ENCODE measurements at places on chromosomes 7 and 10.

GRCh38 chr7:2086229-2086628 is 146.5 kb downstream of the MAD1L1 start:
- no peak for DNase-seq

DNA sequence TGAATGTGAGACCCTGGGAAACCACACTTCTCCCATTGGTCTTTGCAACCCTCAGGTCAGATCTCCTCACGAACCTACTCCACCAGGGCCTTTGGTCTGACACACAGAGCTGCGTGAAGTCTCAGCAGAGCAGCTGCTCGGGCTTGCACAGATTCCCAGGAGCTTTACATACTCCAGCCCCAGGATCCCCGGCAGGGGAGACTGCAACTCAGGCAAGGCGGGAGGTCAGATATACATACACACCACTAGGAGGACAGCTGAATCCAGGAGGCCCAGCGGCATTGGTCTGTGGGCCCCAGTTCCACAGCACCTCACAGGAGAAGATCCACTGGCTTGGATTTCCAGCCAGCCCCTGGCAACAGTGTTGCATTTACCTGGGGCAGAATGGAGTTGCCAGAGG is 239.2 kb downstream of the GPAM start:
- DNase-seq: no peak

DNA sequence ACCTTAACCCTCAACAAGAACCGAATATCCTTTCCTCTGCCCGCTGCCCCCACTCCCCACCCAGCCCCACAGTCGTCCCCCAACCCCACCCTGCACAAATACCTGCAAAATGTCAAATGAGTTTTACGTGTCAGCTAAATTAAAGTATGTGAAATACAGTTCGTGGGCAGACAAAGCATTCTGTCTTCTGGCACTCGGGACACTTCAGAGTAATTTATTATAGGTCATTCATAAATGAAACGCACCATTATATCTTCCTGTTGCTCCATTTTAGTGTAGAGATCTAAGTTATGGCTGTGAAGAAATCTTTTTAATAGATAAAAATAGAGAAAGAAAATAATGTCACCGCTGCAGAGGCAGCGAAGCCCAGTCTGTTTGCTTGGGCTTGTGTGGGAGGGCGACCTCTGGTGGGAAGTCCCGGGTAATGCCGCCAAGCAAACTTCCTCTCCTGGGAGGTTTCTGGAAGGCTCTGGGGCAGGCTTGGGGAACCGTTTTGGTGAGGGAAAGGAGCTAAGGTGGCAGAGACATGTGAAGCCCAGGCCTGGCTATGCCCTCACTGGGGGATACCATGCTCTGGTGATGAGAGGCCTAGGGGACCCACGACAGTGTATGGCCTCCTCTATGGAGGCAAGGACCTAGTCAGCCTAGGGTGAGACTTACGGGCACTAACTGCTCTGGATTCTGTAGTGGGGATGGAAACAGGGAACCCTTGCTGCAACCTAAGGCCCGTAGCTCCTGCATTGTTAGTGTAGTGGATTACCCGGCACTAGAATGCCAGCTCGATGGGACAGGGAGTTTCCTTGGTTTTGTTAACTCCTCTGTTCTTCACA is 604.9 kb downstream of the LRMDA start:
- DNase-seq: no peak

DNA sequence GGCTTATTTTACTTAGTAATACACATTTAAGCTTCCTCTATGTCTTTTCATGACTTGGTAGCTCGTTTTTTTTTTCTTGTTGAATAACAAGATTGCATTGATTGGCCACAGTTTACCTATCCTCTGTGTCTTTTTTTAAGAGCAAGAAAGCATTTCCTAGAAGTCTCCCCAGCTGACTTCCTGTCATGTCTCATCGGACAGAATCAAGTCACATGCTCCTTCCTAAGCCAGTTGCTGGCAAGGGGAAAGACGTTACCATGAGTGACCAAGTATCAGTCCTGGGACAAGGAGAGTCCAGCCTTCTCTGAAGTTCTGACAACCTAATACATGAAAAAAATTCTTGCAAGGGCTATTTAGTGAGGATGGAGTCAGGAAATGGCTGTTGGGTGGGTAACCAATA is 24.9 kb upstream of the SFRP5 start:
- no peak for DNase-seq

- no peak for DNase-seq
Measured at GRCh38 chr10:95026461-95026860, 42.8 kb downstream of the CYP2C8 start.

DNA sequence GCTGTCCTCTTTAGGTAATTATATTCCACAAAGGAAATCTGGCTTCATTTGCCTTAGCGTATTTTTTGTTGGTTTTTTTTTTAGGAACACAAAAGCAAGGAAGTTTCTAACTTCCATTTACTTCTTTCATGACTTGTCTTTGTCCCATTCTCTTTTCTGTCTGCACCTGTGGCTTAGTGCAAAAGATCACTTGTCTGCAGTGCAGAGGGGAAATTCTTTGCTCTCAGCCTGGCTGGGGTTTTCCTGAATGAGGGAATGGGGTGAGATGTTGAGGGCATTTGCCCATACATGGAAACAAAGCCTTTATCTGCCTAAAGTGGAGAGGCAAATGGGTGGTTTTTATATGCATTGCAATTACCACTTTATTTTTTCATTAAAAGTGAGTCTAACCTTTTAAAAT is 361.1 kb upstream of the IGFBP3 start:
- DNase-seq: no peak

- no peak for DNase-seq
Measured at GRCh38 chr7:24769014-24769830, 12.0 kb upstream of the GSDME start.

DNA sequence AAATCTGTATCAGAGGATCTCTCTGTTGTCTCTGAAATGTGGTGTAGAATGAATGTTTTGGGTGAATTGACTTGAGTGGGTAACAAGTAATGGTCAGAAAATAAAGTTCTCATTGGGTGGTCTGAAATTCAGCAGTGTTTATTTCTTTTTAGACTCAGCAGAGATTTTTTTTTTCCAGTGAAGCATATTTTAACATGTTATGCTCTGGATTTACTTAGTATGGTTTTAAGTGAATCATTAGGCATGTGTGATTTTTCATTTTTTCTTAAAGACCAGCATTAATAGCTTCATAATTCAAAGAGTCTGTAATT is 63.5 kb downstream of the REEP3 start:
- DNase-seq: no peak

DNA sequence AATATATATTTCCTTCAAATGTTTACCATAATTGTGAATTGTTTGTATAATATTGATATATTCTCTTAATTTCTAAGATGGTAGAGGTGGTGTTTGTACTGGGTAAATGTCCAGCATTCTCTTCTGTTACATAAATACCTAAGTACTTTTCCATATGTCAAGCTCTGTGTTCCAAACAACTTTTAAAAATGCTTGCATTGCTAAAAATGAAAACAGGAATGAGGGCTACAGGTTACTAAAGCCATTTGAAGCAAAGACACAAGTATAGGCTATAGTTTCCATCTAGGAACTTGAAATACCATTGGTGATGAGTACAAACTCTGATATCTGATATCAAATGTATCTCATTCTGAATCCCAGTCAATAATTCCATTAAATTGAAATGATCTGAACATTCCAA is 233.6 kb upstream of the SORCS1 start:
- no peak for DNase-seq

DNA sequence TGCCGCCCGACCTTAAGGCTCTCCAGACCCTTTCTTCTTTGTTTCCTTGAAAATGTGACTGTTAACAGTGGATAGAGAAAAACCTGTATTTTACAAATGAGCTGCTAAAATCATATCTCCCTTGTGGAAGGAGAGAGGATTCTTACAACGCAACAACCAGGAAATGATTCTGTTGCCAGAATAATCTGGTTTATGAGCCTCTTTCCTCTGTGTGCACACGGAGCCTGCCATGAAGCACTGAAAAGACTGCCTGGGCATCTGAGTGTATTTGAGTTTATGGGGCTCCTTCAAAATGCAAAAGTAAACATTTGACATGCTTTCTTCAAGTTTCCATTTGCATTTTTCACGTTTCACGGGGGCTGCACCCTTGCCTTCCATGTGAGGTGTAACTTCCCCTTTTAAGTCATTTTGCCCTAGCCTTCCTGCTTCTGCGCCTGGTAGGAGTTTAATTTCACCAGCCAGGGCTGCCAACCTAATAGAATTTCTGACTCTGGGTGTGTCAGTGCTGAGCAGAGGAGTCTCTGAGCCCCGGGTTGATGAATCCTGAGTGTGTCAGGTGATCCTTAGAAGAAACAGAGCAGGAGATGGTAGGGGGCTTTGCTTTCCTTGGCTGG is 101.2 kb downstream of the GRB10 start:
- DNase-seq: no peak

GRCh38 chr7:54543051-54543488 is 895 bp downstream of the VSTM2A start:
- DNase-seq: no peak

GRCh38 chr7:28554802-28555471 is 142.6 kb downstream of the CREB5 start:
- DNase-seq: no peak

GRCh38 chr7:64871761-64872160 is 31.3 kb upstream of the ZNF273 start:
- no peak for DNase-seq

DNA sequence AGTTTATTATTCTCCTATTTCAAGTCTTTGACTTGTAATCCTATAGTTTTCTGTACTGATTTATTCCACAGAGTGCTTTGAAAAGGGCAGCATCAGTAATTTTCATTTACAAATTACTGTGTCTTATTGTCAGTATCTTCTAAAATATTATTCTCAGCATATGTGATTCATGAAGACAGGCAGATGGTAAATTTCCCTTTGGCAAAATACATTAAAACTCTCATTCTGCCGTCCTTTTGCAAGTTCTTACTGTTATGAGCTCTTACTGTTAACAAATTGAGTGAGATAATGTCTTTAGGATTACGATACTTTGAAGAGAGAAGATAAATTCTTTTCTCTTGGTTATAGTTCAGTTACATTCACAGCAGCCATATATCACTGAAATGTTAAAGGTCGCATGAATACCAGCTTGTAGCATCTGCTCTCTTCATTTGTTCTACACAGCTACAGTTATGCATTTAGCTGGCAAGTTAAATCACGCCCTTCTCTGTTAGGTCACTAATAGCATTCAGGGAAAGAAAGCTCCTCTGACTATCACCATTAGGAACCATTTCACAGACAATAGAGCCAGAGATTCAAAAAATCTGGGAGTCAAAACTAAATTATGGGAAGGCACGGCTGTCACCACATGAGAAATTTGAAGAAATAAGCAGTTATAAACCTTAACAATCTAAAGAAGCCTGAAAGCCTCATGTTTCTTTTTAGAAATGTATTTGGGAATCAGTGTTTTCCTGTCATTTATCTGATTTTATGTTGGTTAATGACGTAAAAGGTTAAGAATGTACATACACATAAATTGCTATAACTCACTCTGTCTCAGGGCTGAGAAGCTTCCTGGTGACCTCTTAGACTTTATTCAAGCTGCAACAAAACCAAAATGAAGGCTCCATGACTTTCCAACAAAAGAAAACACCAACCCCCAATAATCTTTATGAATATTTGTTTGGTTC is 109.6 kb upstream of the SP4 start:
- DNase-seq: no peak

GRCh38 chr7:132636581-132636980 is 60.3 kb upstream of the PLXNA4 start:
- DNase-seq: no peak

GRCh38 chr7:122846591-122846990 is 39.7 kb downstream of the CADPS2 start:
- no peak for DNase-seq

DNA sequence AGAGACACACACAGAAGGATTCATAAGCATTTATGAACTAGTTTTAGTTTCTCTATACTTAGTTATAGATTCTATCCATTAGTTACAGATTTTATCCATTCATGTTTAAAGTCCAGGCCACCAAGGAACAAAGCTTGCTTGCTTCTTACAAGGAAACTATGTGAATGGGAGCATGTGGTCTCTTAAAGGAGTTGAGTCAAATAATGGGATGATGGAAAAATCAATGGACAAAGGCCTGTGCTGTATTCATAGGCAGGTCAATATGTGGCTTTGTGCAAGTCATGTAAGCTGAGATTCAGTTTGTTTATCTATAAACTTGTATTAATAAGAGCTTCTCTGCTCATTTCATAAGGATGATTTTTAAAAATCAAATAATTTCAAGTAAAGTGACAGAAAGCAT is 172.8 kb upstream of the CDK1 start:
- DNase-seq: no peak

DNA sequence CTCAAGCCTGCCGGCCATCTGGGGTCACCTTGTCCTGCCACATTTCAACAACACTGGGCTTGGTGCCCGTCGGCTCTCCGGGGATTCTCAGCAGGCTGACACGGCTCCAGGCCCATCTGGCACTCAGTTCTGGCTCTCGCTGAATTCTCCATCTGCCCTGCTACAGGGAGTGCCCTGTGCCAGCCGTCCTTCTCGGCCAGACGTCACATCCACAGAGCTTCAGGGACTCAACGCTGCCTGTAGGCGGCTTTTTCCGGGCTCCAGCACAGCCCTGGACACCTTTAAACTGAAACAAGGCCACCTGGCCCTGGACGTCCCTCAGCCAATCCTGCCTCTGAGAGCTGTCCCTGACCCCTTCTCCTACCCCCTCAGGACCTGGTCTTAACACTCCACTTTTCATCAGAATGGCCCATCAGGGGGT is 43.0 kb downstream of the TMEM130 start:
- DNase-seq: no peak

DNA sequence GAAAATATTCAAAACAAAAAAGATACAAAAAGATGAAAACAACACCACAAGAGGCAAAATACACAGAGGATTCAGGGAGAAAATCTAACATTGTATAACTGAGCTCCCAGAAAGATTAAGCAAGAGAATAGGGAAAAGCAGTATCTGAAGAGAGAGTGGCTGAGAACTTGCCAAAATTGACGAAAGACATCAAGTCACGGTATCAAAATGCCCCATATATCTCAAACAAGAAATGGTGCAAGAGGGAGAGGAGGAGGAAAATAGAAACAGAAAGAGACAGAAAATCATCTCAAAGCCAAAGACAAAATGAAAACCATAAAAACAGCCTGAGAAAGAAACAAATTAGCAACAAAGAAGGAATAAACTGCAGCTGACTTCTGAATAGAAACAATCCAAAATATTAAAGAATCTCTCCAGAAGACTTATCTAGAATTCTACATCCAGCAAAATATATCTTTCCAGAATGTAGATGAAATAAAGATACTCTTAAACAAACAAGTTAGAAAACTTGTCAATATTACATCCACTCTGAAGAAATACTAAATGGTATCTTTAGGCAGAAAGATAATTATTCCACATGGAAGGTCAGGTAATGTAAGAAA is 5.5 kb downstream of the USP6NL start:
- DNase-seq: no peak

- no peak for DNase-seq
Measured at GRCh38 chr10:43209074-43209455, 57.8 kb downstream of the RASGEF1A start.

- no peak for DNase-seq
Measured at GRCh38 chr7:11605749-11606148, 226.2 kb downstream of the THSD7A start.
